ENCODE measurements at places on chromosomes 7 and 10.

GRCh38 chr7:71350680-71351079, 218.7 kb downstream of the GALNT17 start:
- DNase-seq = no peak

DNA sequence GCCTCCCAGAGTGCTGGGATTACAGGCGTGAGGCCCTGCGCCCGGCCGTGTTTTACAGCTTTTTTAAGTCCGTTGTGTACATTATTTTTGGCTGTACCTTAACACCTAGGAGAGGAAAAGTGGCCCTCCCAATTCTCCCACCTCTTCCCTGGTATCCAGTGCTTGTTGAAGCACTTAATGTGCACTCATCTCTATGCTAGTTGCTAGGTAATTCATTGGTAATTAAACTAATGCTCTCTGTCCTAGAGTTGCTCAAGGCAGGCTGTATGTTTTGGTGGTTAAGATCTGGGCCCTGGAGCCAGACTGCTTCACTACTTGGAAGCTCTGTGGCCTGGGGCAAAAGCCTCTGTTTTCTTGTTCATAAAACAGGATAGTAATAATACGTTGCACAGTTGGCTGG, 19.6 kb downstream of the AVPI1 start:
- DNase-seq = no peak

DNA sequence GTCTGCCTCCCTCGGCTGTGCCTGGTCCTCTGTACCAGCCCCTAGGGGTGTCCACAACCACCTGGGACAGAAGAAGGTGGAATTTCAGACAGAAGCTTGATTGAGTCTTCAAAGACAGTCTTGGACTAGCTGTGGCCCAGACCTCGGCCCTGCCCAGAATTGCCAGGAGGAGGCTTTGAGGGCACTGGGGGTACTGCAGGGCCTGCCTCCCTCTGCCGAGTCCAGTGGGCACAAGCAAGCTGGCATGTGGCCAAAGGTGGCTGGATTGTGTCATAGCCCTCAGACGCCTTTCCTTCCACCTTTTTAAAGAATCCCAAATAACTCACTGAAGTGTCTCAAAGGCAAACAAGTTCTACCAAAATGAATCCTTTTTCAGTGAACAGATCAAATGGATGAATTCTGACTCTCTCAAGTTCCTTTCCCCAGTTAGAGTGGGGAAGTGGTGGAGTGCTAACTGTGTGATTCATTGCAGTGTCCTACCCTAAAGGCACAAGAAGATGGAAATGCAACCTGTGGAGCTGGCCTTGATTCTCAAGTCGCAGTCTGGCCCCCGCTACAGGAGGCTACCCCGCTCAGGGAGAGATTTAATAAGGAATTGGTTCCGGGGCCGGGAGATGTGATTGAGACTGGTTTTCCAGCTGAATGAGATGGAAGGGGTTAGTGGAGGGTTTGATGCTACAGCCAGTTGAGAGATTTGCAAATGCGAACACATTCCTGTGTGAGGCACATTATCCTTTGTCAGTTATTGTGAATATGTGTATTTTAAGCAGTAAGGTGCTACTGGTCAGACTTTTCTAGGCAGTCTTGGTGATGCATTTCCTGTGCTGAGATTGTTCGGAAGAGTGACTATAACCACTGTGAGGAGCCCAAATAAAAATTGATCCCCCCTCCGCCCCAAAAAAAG, 28.8 kb upstream of the SLC26A4 start:
- DNase-seq = no peak

GRCh38 chr7:28748933-28749584, 209.1 kb downstream of the TRIL start:
- DNase-seq = no peak

DNA sequence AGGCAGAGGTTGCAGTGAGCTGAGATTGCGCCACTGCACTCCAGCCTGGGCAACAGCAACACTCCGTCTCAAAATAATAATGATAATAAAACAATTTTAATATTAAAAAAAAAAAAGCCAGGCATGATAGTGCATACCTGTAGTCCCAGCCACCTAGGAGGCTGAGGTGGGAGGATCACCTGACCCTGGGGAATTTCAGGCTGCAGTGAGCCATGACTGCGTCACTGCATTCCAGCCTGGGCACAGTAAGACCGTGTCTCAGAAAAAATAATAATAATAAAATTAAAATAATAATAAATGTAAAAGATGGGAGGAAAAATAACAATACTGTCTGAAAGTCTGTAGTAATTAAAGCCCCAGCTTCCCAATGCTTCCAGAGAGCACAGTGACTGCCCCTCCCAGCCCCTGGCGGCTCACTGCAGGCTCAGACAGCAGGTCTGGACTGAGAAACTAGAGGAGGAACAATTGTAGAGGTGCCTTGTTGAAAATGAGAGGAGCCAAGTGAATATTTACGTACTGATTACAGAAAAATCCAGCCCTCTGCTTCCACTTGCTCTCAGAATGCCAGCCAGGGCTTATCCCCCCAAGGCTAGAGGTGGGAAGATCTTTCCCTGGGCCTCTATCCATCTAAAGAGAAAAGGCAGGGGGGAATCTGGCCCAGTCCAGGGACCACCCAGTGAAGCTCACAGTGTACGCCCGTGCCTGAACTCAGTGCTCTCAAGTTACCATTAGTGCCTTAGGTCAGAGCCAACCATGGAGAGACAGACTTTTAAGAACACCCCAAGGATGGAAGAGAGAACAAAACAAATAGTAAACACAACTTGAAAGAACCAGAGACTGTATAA, 112.8 kb downstream of the PARD3 start:
- no peak for DNase-seq

DNA sequence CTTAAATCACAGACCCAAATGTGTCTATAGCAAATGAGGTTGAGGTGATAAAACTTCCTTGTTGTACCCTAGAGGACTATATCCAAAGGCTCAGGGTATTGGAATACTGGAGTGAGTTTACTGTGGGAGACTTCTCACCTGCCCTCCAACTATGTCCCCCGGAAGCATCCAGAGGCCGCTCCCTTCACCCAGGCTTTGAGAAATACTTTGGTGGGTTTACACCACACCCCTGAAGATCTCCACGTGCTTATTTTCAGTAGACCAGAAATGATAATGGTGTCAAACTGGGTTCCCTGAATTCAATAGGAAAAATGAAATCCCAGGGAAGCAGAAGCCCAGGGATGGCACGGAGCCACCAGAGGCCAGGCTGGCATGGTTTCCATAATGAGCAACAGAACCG, 31.3 kb upstream of the NANOS1 start:
- no peak for DNase-seq

Data from activated effector memory CD4-positive, alpha-beta T cell treated with anti-CD3 and anti-CD28 coated beads, Interleukin-2, amount 50 U/mL, for 16 hours (primary cell).